ENCODE measurements at places on chromosomes 3 and 15.
A peak's percentile ranks its signal among the peaks of the same experiment; 100 is the strongest.

- no peak for DNase-seq
Measured at GRCh38 chr3:5498981-5499380, 311.5 kb downstream of the EDEM1 start.

DNA sequence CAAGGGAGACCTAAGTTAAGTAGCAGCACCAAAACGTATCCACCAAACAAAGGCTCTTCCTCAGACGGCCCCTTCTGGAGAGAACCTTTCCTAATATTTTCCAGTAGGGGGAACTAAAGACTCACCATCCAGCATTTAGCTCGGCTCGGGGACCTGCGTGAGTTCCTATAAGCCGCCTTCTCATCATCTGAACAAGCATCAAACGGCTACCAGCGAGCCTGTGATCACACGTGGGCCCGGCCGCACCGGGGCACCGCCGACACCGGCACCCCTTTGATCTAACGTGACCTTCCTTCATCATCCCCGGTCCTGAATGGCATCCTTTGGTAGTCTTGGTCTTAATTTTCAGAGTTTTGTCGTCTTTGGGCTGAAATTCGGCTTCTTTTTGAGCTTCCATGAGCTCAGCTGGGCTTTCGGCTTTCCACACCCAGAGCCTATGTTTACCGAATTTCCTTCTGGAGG lies 1.4 kb upstream of the ROBO2 start:
- peak; percentile 49 for DNase-seq

DNA sequence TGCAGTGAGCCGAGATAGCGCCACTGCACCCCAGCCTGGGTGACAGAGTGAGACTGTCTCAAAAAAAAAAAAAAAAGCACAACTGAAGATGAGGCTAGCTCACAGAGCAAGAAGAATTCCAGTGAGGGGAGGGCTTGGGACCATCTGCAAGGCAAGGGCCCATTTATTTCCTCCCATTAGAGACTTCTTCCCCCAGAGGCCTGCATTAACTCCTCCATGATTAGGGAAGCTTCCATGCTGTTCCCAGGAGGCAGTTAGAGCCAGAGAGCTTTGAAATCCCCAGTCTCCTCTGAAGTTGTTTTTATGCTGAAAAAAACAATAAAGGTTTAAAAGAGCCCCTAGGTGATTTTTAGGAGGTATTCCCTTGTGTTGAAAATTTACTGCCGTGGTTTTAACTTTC lies 54.3 kb upstream of the ADCY5 start:
- no peak for DNase-seq

GRCh38 chr15:42474827-42475226 lies 16.1 kb downstream of the ZNF106 start:
- DNase-seq: no peak

DNA sequence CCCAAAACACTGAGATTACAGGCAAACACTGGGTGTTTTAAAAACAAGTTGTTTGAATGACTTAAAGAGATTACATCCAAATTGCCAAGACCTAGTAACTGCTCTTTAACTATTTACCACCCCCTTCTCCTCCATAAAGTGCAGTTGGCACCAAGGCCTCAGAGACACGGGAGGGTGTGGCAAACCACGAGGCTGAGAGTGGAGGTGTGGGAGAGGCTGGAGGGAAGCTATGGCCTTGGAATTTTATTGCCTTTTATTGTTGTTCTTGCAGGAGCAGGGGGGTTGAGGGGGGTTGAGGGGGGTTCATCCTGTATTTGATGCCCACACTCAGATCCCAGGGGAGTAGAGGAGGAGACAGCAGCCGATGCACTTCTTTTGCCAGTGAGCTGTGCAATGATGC lies 75.9 kb upstream of the CTDSPL start:
- DNase-seq: no peak

DNA sequence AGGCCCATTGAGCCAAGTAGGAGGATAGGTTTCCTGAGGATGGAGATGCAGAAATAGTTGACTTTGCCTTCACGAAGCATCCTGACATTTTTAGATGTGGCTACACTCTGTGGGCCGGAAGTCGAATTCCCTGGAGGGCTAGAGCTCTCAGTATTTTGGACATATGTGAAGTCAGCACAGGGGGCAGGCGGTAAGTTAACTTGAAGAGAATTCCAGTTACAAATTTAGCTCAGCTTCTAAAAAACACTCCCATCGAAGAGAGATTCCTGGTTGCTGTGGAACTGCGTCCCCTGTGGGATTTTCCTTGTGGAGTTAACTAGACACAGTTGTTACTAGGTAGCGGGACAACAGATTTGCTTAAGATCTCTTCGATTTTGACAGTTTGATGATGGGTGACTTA lies 161.9 kb upstream of the RGMA start:
- no peak for DNase-seq

DNA sequence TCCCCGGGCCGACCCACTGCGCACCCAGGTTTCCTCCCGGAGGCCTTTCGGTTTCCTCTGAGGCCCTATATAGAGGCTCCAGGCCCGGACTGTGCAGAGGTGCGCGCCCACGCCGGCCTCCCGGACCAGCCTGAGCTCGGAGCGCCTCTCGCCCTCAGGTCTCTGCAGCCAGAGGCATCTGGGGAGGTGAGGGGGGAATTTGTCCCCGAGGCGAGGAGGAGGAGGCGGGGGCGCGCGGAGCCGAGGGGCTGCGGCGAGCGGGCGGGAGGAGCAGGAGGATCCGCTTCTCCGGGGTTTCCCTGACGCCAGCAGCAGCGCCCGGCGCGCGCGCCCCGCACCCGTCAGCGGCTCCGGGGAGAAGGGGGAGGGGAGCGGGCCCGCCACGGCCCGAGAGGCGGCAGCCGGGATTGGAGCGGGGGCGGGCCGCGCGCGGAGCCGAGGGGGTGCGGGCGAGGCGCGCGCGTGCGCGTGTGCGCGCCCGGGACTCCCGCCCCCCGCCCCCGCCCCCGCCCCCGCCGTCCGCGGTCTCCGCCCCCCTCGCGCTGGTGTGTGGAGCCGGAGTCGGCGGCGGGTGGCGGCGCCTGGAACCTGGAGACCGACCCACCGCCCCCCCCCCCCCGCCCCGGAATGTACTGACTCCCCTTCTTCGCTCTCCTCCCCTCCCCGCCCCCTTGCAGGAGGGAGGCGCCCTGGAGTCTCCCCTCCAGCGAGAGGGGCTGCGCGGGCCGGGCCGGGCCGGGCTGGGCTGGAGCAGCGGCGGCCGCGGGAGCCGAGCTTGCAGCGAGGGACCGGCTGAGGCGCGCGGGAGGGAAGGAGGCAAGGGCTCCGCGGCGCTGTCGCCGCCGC lies at the start of gene NEO1:
NEO1 (plus strand) TSS at position 657 of the 846 bp plus-strand sequence. CDS start 213 bp downstream, outside the sequence.
- DNase-seq: peak; percentile 87

DNA sequence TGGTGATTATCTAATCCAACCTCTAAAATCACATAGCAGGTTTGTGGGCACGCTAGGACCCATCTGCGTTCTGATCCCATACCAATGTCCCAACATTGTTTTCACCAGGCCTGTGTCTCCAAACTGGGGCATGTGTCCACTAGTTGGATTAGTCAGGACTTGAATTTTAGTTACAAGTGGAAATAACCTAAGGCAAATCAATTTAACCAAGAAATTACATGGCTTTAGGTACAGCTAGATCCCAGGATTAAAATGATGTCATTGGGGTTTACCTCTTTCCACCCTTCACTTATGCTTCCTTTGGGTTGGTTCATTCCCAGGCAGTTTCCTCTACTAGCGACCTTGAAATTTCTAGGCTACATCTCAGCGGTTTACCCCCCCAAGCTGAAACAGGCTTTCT lies 47.2 kb upstream of the PXYLP1 start:
- DNase-seq: no peak

DNA sequence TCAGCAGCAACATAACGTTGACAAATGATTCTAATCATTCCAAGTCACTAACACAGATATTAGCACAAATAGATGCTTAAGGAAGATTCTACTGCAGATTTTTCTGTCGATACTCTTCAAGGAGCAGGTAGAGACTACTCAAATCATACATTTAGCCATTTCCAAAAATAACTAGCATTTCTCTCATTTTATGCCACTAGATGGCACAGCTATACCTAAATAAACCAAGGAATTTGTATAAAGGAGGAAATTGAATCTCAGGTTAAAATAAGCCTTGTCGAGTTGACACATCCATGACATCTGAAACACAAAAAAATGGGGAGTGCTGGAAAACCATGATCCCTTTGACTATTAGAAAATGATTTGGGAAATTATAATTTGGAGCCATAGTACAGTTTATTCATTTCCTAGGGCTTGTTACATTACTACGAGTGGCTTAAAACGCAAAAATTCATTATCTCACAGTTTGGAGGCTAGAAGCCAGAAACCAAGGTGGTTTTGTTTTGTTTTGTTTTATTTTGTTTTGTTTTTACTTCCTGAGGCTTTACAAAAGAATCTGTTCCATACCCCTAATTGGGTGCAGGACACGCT lies 59.5 kb upstream of the STRIT1 start:
- DNase-seq: peak; percentile 7

- DNase-seq: no peak
Measured at GRCh38 chr3:71718072-71718471, 7.1 kb downstream of the EIF4E3 start.

GRCh38 chr15:33126559-33127290 lies 67.8 kb downstream of the FMN1 start:
- DNase-seq: peak; percentile 59

DNA sequence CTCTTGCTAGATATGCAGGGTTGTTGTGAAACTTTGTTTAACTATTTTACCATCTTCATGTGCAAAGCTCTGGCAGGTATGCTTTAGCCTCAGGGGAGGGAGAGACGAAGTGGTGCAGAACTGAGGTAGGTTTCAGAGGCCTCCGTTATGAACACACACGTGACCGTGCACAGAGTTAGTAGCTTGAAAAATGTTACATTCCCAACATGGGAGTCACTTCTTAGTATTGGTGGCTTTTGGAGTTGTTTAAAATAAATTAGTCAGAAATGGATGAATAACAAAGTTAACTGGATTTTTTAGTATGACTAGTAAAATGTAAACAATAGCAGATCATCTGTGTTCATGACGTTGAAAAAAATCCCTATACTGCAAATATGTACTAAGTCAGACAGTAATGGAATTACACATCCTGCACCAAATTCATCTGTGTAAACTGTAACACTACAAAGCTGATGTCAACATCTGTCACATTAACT lies 279.6 kb downstream of the KLF13 start:
- no peak for DNase-seq

DNA sequence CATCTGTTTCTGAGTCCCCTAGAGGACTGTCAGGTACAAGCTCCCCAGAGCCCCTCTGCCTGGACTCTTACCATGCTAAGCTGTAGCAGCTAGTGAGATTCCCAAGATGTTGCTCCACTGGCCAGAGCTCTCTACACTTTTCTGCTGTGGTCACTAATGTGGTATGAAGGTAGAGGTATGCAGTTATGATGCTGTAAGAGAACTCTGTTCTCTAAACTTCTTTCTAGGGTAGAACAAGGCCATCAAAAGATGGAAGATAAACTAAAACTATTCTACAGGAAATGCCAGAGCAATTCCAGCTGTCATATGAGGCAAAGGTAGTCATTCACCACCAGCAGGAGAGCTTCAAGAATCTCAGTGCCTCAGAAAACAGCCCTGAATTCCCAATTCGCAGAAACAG lies 517.4 kb upstream of the ARRDC4 start:
- DNase-seq: no peak

All from NCI-H226 (cell line).